Activated CD8-positive, alpha-beta memory T cell treated with anti-CD3 and anti-CD28 coated beads for 36 hours (primary cell): ENCODE measurements at places on chromosomes 6 and 20. TPM values are rescaled to one million over a fixed set of nuclear protein-coding genes. Genes with fewer than 3 reads are reported as not detected.

ARMC2 gene
- 7.4 TPM for total RNA-seq

TPBG gene
- total RNA-seq, result not detected

UBE2V1 gene
- total RNA-seq, result 174 TPM

MUC21 gene
- total RNA-seq, result not detected
